Cerebellar nuclear complex (tissue), 1 donor: ENCODE measurements at places on chromosomes 16 and 17.

GRCh38 chr17:57557834-57558681 is 187.0 kb downstream of the CCDC182 start:
- no peak for DNase-seq

DNA sequence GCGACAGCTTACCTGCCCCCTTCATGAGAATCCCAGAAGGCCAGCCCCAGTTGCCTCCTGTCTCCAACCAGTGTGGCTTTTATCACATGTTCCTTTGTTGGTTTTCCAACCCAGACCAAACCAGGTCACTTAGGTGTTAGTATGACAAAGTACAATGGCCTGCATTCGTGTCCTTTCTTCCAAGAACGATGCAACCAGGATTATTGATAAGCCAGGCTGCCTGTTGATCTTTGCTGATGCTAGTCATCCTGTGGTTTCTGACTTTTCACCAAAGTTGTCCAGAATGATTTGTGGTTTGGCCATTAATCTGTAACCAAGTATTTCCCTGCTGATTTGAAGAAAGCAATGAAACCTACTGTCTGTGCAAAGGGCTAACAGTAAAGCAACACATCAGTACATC is 191.4 kb downstream of the CYLD start:
- DNase-seq: no peak

DNA sequence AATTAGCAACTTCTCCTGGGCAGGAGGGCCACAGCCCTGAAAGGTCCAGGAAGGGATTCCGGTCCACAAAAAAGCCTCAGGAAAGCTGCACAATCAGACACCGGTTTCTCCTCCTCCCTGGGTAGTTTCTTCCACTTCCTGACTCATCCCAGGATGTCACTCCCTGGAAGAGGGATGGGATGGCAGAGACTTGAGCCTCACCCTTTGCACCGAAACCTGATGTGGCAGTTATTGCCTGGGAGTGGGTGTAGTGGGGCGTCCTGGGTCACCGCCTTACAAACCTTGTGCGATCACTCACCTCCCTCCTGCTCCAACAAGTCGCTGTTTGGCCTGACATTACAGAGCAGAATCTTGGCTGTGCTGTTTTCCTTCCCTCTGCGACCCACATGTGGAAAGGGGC is 70.8 kb downstream of the LYRM1 start:
- no peak for DNase-seq

GRCh38 chr17:49452201-49452600 is 37.5 kb upstream of the PHB1 start:
- DNase-seq: no peak

- no peak for DNase-seq
These were observed 18.4 kb downstream of the OGFOD1 start for GRCh38 chr16:56469748-56470147.

GRCh38 chr17:62681061-62681938 is 53.8 kb downstream of the MRC2 start:
- DNase-seq: no peak

- DNase-seq: no peak
These were observed 8.2 kb upstream of the MMP2 start for GRCh38 chr16:55470533-55471371.
